ENCODE measurements at places on chromosomes 13 and 19. TPM values are rescaled to one million over a fixed set of nuclear protein-coding genes. Genes with fewer than 3 reads are reported as not detected.

Gene NLRP11
- not detected for total RNA-seq

Gene ADGRE3
- total RNA-seq: not detected

Gene JSRP1
- total RNA-seq: 0.72 TPM

Gene CLDN10
- total RNA-seq: 0.13 TPM

Gene NUDT15
- total RNA-seq: 28.2 TPM

Gene GSX1
- total RNA-seq: not detected

Gene IZUMO2
- not detected for total RNA-seq

Gene SAMD1
- total RNA-seq: 30.5 TPM

Gene CADM4
- total RNA-seq: 10.0 TPM

Gene IL11
- 50.0 TPM for total RNA-seq

Gene TIMM44
- 33.4 TPM for total RNA-seq

Gene CNN1
- 0.40 TPM for total RNA-seq

Gene VSIG10L
- total RNA-seq: 11.2 TPM

Gene COL5A3
- total RNA-seq: 3.6 TPM

Gene ZNF527
- total RNA-seq: 3.4 TPM

Gene LILRA6
- total RNA-seq: not detected

Gene CLEC4M
- not detected for total RNA-seq

Gene MISP3
- 4.3 TPM for total RNA-seq

Gene ZNF177
- 0.64 TPM for total RNA-seq

Gene DCT
- not detected for total RNA-seq

Gene TSEN34
- total RNA-seq: 129 TPM

Gene IER2
- 86.5 TPM for total RNA-seq

Gene LRRC63
- not detected for total RNA-seq

Gene CD209
- total RNA-seq: not detected

Gene ADAMTSL5
- 2.7 TPM for total RNA-seq

Gene COG3
- 15.8 TPM for total RNA-seq

Gene DHDH
- 1.4 TPM for total RNA-seq

Gene CYP2A6
- not detected for total RNA-seq

Gene CPB2
- not detected for total RNA-seq

Measured in A549 treated with RU486 at 1 μM for 4 hours (cell line).